Endothelial cell of umbilical vein (primary cell): ENCODE measurements at places on chromosomes 7 and 10.
A peak's percentile ranks its signal among the peaks of the same experiment; 100 is the strongest.

GRCh38 chr7:37488163-37488764 is 39.6 kb upstream of the ELMO1 start:
- no peaks in the 10 kb centered on the region for H3K36me3 ChIP-seq
- H3K27me3 ChIP-seq = no peaks in the 10 kb centered on the region
- H3K4me1 ChIP-seq = no peaks in the 10 kb centered on the region

DNA sequence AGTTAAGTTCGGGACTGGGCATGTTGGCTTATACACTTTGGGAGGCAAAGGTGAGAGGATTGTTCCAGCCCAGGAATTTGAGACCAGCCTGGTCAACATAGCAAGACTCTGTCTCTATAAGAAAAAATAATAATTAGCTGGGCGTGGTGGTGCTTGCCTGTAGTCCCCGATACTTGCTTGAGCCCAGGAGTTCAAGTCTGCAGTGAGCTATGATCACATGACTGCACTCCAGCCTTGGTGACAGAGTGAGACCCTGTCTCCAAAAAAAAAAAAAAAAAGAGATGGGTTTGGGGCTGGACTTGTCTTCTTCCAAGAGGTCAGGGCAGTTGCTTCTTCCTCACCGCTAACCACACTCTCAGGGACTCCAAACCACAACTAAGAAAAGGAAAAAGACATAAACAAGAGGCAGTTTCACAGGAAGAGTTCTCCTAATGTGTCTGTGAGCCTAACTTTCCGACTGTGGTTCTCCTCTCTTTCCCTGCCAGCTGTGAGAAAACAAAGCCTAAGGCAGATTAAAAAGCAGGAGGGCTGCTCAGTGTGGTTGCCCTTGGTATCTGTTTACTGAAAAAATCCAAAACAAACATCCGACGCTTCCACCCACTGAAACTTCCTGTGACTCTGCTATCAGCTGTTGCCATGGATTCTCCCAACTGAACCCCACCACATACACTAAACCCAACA is 2.4 kb upstream of the SERPINE1 start:
- H3K4me3 ChIP-seq = no peak overlapping the region
- peak overlapping the region; percentile 83 for H3K27ac ChIP-seq
- no peaks in the 10 kb centered on the region for H3K27me3 ChIP-seq

GRCh38 chr7:23594879-23595604 is 2.1 kb upstream of the CCDC126 start:
- peaks cover 12% of the 10 kb centered on the region for H3K4me1 ChIP-seq
- H3K36me3 ChIP-seq = no peaks in the 10 kb centered on the region
- no peak overlapping the region for H3K27ac ChIP-seq
- no peak for DNase-seq
- H3K27me3 ChIP-seq = peaks cover 5% of the 10 kb centered on the region

DNA sequence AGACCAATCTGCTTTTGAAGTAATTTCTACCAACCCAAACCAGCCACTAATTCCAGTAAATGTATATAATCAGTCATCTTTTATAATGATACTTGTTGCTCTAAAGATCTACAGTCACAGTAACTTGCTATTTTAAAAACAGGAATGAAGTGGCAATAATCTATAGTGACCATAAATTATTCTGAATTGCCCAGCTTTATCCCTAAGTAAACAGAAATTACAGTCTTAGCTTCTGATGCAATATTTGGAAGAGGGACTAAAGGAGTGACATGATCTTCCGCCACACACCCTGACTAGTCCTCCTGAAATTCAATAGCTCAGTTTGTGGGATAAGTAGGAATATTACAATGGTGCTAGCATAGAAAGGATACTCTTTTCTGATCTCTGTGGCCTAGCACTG is 96.1 kb downstream of the ATE1 start:
- H3K27me3 ChIP-seq = no peaks in the 10 kb centered on the region
- no peak overlapping the region for H3K27ac ChIP-seq
- no peaks in the 10 kb centered on the region for H3K36me3 ChIP-seq

GRCh38 chr10:72695496-72695895 is 3.6 kb downstream of the MCU start:
- no peak overlapping the region for H3K27ac ChIP-seq
- no peaks in the 10 kb centered on the region for H3K27me3 ChIP-seq
- no peak overlapping the region for H3K4me3 ChIP-seq
- no peaks in the 10 kb centered on the region for H3K36me3 ChIP-seq
- DNase-seq = no peak
